Left colon (tissue), 2 donors: ENCODE measurements at places on chromosomes 3 and 15. TPM values are rescaled to one million over a fixed set of nuclear protein-coding genes. Genes with fewer than 3 reads are reported as not detected.

SEMA3G gene
- 5.1 TPM for total RNA-seq

CHRNA3 gene
- total RNA-seq: 4.2 TPM

SLC25A26 gene
- total RNA-seq: 18.9 TPM

MCCC1 gene
- total RNA-seq: 33.4 TPM

UNC13C gene
- total RNA-seq: not detected

HHATL gene
- not detected for total RNA-seq

STXBP5L gene
- total RNA-seq: 0.61 TPM

FMN1 gene
- 48.3 TPM for total RNA-seq

TEX55 gene
- not detected for total RNA-seq

DIPK2A gene
- total RNA-seq: 18.3 TPM

- no peak for DNase-seq
Measured at GRCh38 chr3:152319831-152320617, 51.3 kb downstream of the MBNL1 start.

- DNase-seq: no peak
Measured at GRCh38 chr15:47963265-47963664, 157.5 kb upstream of the SLC24A5 start.

DNA sequence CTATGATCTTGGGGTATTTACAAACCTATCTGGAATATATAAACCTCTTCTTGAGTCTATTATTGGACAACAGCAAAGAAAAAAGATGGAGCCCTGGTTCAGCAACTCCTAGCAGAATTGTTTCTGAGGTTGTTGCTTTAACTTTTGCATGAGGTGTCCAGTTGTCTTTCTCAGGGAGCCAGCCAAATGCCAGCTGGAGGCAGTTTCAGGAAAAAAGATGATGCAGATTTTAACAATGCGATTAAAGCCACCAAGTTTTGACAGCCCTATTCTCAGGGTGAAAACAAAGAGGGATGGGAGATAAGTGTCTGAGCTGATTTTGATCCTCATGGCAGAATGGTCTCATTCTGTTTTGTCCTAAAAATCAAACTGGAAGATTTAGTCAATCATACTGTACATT, 181.6 kb upstream of the RASGRP1 start:
- DNase-seq: no peak

GRCh38 chr15:70237626-70238025, 139.9 kb upstream of the TLE3 start:
- no peak for DNase-seq

- DNase-seq: no peak
Measured at GRCh38 chr3:63870615-63871005, 6.9 kb downstream of the ATXN7 start.

DNA sequence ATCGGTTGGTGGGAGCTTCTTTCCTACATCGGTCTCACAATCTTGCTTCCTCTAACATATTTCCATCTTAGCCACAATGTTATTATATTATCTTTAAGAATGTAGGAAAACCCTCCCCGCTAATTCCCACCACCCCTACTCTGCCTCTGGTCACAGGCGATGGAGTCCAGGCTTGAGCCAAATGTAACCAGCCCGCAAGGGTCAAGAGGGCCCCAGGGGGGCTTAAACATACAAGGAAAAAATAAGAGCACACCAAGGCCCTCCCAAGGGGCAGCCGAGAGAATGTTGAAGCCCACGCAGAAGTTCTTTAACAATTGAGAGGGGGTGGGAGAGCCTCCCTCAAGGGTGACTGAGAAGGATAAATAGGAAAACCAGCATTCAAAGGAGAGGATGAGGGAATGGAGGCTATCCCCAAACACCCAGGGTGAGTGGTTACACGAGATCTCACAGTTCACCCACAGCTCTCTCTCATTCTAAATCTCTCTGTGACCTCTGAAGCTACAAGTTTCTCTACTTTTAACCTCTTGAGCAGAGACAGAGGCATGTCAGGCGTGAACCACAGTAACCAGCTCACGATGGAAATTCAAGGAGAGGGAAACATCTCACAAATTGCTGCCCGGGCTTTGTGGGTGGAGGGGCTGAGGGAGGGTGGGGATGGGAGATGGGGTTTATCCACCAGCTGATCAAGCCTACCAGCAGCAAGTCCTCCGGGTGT, 31.4 kb upstream of the UACA start:
- no peak for DNase-seq

DNA sequence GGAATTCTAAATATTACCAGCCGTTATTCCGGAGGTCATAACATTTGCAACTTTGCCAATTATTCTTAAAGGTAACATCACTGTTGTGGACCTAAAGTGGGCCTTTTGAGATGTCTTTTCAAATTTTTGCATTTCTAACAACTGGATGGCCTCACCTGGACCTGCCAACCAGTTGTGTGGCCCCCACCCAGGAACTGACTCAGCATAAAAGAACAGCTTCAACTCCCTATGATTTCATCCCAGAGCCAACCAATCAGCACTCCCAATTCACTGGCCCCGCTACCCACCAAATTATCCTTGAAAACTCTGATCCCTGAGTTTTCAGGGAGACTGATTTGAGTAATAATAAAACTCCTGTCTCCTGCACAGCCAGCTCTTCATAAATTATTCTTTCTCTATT, 489.7 kb upstream of the LMCD1 start:
- DNase-seq: no peak

- DNase-seq: no peak
Measured at GRCh38 chr3:13051066-13051465, 22.2 kb downstream of the IQSEC1 start.

DNA sequence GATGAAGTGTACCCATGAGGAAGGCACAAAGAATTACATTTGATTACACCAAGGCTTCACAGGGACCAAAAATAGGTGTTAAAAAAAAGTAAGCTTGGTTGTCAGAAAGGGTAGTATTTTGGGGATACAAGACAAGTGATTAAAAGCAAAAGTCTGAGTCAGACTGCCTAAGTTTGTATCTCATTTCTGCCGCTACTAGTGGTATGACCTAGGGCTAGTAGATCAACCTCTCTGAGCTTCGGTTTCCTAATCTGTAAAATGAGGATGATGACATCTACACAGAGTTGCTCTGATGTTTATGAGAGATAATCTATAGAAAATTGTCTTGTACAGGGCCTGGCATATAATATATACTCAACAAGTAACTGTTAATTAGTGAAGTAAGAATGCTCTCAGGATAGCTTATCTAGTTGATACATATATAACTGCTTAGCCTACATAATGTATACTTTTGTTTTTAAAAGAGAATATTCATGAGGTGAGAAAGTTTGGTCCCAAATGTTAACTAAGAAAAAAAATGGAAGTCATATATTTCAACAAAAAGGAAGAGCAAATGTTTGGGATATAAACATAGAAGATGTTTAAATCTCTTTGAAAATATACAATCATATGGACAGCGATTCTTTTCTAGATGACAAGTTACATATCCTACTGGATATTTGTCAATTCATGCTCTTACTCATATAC, 163.0 kb upstream of the SLC2A2 start:
- DNase-seq: no peak

DNA sequence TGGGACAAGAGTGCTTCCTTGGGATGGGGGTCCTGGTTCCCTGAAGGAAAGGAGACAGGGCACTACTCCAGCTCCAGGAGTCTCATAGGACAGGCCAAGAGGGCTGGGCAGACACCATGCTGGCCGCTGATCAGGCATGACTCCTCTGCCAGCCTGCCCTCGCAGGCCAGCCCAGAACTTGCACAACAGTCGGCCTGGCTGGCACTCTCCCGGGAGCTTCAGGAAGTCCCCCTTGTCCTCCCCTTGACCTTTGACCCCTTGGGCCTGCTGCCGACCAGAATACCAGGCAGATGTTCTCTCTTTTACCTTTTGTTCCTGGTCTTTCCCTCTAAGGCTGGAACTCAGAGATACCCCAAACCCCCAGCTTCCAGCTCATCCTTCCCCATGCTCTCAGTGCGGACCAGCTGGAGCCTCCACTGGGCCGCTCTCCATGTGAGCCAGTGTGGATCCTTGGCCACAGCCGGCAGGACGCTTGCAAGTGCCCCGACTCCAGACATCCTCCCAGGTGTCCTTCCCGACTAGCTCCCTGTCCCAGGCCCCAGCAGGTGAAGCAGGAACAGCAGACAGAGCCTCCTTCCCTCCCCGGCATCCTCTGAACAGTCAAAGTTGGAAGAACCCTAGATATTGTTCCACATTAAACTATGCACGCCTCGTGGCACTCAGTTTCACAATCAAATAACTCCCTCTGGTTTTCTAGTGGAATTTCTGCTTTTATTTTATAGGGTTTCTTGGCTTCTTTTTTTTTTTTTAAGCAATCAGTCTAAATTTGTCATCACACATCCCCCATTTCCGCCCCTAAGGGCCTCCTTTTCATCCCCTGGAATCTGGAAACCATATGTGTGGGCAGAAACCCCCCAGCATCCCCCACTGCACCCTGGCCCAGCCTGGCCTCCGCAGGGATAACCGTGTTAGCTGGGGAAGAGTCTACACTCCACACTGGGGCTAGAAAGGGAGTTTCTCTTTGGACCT, 15.7 kb downstream of the VPS18 start:
- no peak for DNase-seq

- DNase-seq: no peak
Measured at GRCh38 chr3:40911928-40912327, 287.4 kb upstream of the CTNNB1 start.

DNA sequence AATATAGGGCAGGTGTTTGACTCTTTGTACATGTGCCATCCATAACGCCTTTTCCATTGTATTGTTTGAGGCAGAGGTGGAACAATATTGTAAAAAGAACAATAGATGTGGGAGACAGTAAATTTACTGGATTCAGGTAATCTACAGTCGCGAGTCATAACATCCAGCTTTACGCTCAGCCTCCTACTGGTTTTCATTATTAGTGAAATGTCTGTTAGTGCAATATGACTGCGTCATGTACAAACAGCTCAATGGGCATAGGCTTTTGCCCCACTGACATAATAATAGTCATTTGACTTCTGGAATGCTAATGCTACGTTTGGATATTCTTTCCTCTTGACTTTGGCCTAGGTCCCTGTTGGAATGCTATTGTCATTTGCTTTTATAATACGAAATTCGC, 9.5 kb downstream of the CACNA2D3 start:
- DNase-seq: no peak

GRCh38 chr3:114242947-114243346, 5.6 kb upstream of the ZNF80 start:
- DNase-seq: no peak

GRCh38 chr3:119681279-119681678, 4.1 kb upstream of the COX17 start:
- DNase-seq: no peak

DNA sequence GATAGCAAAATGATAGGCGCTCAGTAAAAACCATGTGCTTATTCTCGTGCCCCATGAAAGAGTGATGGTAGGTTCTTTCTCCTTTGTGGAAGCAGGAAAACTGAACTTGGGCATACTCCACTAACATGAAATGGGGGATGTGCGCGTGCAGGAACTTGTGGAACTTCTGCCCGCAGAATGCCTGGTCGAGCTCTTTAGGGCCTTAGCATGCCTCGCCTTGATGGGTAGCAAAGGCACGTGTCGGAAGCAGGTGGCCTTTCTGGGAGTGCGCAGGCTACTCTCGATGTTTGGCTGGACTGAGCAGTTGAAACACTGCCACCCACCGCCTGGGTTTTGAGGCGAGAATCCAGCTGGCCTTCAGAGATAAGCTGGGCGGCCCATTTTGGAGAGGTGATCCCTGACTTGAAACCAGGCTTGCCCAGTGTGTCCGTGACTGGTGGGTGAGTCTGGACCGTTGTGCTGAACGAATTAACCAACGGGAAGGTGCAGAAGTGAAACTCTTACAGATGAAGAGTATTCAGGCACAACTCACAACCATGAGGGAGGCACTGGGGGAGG, 842 bp downstream of the PCCB start:
- DNase-seq: peak; percentile 77

DNA sequence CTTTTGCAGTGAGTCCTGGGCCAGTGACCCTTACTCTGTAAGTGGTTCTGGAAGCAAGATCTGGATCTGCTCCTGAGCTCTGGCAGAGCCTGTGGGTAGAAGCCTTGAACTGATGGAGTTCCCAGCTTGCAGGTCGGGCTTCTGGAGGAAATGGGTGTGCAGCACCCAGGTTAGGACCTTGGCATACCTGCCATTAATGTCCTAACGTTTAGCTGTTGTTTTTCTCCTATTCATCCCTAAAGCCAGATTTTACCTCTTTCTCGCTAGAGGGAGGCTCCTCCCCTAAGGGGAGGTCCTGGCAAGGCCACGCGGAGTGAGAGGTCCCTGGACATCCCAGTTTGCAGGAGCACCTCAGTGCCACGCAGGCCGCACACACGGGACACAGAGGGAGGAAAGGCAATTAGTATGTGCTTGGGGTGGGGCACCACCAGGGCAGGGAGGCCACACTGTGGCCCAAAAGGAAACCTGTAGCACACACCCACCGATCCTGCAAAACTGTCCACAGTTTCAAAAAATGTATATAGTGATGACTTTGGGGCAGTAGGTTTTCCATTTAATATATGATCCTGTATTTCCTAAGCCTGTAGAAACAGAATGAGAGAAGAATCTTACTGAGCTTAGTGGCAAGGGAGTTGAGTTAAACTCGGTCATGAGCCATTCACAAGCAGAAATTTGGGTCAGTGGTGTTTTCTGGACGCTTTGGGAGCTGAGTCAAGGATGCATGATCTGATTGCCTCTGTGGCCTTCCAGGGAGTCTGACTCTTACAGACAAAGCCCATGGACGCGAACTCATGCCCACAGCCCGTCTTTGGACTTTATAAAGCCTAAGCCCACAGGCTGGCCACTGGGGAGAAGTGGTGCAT, 148.7 kb downstream of the LRRK1 start:
- peak; percentile 1 for DNase-seq

GRCh38 chr3:57778494-57778893, 22.4 kb downstream of the SLMAP start:
- no peak for DNase-seq

- no peak for DNase-seq
Measured at GRCh38 chr15:60682115-60682514, 203.2 kb upstream of the ICE2 start.

DNA sequence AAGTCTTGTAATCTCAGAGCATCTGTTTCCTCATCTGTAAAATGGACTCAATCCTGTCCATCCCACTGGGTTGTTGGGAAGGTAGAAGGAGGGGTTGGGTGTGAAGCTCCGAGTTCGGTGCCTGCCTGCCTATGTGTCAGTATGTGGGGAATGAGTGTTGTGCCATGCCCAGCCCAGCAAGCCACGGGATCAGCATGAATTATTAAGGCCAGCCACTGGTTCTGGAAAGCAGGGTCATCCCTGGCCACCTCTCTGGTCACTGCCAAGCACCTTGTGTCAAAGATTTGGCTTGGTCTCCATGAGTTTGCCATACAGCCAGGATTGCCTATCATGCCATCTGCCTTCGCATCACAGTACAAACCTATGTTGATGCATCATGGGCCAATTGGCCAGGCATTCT, 11.5 kb downstream of the TM6SF1 start:
- DNase-seq: no peak

DNA sequence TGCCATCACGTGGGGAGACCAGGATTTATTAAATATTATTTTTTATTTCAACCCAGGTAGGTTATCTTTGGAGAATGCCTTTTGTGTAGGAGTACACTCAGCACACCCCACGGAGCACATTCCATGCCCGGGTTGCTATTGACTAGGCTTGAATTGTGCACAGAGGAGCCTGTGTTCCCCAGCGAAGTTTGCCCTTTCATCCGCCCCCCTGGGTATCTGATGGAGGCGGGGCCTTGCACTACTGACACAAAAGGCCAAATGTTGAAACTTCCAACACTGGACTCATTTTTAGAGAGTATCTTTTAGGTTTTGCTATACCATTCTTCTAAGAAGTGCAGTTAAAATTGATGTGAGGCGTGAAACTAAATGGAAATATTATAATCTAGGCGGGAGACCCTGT, 39.3 kb upstream of the PPP4R2 start:
- DNase-seq: no peak
